ENCODE measurements at places on chromosomes 13 and 19. TPM values are rescaled to one million over a fixed set of nuclear protein-coding genes. Genes with fewer than 3 reads are reported as not detected.

Gene ZNF850
- 13.5 TPM for total RNA-seq

Gene FBN3
- total RNA-seq: 12.8 TPM

Gene ZNF90
- 27.3 TPM for total RNA-seq

Gene NKG7
- not detected for total RNA-seq

Gene GPR12
- 0.14 TPM for total RNA-seq

Gene ZNF837
- 5.0 TPM for total RNA-seq

Gene ZNF552
- 7.3 TPM for total RNA-seq

Gene HIPK4
- total RNA-seq: 0.30 TPM

GRCh38 chr19:35871611-35872010 lies 3.2 kb downstream of the APLP1 start:
- DNase-seq: no peak

DNA sequence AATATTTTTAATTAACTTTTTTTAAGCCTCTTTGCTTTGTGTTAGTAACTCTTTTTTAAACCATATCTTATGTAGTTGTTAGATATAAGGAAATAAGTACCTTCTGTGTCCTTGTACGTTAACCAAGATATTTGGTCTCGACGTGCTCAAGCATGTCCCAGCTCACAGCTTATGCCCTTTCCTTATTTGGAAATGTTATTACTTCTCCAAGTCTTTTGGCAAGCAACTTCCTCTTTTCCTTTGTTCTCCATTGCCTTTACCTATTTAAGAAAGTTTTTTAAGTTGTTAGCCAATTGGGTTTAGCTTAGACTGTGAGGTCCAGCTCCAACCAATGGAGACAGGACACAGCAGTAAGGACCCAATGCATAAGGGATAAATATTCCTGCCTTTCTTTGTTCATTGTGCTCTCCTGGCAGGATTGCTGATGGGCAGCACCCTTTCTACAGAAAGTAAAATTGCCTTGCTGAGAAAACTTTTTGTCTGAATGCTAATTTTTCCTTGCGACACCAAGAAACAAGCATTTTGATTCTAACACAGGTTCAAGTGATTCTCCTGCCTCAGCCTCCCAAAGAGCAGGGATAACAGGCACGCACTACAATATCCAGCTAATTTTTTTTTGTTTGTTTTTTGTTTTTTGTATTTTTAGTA lies 5.2 kb downstream of the DKKL1 start:
- no peak for DNase-seq

DNA sequence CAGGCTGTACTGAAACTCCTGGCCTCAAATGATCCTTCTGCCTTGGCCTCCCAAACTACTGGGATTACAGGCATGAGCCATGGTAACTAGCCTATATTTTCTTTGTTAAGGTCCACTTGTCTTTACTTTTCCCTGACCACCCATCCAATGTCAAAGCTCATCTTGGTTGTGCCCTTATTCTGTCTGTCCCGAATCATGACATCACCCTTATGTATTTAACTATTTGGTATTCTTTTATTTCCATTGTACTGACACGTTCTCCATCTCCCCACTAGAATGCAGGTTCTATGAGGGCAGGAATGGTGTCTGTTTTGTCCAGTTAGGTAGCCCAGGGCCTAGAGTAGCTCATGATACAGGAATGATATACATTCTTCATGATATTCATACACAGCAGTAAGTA lies 104.8 kb downstream of the ZNF536 start:
- DNase-seq: no peak

DNA sequence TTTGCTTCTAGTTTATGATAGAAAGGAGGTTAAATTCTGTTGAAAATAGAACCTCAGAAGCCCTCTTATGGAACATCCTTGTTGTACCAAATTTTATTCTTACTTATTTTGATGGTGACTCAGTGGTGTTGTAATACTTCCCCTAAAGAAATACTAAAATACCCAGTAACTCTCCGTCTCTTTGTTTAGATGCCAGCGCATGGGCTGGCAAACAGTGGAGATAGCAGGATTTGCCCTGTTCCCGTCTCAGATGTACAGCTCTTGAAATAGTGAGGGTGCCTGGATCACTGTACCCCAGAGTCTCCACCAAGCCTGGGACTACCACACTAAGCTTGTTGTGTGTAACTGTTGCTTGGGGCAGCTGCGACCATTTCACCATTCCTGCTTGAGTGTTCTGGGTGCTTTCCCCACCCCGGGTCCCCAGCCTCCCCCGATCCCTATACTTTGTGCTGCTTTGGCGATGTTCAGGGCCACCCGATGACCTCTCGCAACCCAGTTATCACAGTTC lies 67.0 kb upstream of the TEX29 start:
- no peak for DNase-seq

- no peak for DNase-seq
Measured at GRCh38 chr19:21758296-21758695, 9.1 kb downstream of the ZNF100 start.

DNA sequence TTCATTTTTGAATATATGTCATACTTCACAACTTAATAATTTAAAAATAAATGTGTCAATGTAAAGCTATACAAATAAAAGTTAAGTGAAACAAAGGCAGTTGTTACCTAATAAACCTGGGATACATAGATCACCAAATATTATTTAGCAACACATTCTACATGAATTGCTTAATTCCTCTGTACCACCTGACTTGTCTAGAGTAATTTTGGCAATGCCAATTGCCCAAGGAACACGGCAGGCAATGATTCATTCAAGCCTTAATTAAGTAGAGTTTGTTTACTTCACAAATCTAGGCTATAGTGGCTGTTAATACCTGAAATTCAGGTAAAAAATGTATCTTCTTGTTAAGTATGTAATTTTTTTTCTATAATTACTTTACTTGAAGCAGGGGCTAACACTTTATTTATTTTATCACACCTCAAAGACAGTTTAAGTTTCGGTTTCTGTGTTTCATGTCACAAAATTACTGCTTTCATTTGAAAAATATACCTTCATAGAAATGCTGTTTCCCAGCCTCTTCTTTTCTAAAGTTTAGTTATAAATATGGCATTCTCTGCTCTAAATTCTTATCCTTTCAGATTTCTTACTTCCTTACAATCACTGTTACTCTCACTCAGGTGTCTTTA lies 705.7 kb downstream of the SLITRK5 start:
- no peak for DNase-seq

- DNase-seq: no peak
Measured at GRCh38 chr19:7658219-7658686, 10.6 kb upstream of the RETN start.

DNA sequence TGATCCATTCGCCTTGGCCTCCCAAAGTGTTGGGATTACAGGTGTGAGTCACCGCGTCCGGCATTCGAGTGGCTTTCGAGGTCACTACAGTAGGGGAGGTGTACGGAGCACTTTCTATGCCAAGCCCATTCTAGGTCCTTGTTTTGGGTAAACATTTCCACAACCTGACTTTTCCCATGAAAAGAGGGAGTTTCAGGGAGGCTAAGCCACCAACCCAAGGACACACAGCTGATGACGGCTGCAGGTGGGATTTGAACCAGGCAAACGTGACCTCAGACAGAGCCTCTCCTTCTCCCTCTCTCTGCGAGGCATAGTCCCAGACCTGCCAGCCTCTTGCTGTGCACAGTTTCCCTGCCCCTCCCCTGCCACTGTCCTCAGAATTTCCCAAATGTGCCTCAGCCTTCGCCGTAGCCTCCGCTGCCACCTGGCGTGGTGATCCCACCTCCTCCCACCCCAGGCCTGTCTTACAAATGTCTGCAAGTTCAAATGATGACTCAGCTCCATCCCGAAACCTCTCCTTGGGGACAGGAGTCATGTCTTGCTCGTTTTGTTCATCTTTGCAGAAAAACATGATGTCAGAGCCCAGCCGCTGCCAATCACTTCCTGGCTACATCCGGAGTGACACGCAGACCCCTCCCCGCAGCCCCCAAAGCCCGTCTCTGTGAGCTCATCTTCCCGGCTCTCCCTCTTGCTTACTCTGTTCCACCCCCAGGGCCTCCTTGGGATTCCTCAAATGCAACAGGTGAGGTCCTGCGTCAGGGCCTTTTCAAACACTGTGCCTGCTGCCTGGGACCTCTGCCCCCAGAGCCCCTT lies 6.6 kb upstream of the GADD45B start:
- no peak for DNase-seq

DNA sequence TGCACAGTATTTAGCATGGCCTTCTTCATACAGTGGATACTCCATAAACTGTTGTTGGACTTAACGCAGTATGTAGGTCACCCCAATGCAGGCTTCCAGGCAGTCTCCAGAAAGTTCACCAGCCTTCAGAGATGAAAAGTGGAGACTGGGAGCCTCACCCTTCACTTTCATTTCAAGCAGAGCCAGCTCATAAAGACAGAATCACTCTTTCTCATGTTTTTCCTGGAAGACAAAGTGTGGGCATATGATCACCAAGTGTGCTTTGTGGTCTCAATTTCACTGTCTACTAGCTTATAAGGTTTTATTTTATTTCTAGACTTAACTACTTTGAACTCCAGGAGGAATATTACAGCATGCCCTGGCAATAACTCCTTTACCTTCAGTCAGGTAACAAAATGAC lies 26.3 kb upstream of the TNFSF11 start:
- no peak for DNase-seq

GRCh38 chr13:80906860-80907259 lies 565.9 kb upstream of the SPRY2 start:
- no peak for DNase-seq

DNA sequence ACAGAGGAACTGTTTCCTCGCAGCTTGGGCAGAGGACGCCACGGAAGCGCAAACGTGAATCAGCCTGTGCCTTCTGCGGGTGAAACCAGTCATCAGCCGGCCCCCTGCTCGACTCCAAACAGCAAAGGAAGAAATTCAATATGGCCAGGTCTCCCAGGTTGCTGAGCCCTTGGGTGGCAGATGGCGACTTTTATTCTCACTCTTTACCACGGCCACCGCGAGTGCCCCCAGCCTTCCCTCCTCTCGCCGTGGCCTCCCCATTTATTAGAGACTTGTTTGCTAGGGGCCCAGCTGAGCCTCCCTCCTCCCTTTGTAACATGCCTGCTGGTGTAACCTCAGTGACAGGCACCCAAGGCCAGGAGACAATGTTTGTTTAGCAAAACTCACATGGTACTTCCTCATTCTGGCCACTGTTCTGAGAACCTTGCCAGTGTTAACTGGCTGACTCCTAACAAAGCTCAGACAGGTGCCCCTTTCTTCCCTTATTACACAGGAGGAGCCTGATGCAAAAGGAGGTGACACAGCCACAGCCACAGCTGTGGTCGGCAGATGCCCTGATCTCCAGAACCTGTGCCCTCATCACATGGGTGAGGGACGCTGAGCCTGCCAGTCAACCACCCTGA lies 5.8 kb downstream of the RAB20 start:
- DNase-seq: no peak

DNA sequence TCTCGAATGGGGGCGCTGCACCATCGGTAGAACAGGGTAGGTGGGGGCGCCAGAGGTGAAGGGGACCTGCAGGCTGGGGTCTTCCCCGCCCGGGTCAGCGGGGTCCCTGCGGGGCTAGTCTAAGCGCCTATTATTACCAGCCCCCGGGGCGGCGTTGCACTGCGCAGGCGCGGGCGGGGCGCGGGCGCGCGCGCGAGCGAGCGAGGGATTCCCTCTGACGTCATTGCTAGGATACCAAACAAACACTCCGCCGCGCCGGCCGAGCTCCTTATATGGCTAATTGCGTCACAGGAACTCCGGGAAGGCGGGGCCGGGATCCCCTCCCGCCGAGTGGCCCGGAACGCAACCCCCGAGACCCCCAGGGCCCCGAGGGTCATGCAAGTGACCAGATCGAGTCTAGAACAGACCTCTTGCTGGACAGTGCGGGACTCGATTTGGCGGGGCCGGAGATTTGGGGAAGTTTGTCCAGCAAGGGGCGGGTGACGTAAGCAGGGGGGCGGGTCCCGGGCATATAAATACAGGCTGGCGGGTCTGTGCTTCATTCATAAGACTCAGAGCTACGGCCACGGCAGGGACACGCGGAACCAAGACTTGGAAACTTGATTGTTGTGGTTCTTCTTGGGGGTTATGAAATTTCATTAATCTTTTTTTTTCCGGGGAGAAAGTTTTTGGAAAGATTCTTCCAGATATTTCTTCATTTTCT lies at the start of gene FOSB:
FOSB (plus strand) TSS at position 541 of the 703 bp plus-strand sequence. CDS start 591 bp downstream, outside the sequence.
- peak; percentile 92 for DNase-seq

GRCh38 chr13:37001921-37002250 lies 1.3 kb downstream of the EXOSC8 start:
- no peak for DNase-seq

DNA sequence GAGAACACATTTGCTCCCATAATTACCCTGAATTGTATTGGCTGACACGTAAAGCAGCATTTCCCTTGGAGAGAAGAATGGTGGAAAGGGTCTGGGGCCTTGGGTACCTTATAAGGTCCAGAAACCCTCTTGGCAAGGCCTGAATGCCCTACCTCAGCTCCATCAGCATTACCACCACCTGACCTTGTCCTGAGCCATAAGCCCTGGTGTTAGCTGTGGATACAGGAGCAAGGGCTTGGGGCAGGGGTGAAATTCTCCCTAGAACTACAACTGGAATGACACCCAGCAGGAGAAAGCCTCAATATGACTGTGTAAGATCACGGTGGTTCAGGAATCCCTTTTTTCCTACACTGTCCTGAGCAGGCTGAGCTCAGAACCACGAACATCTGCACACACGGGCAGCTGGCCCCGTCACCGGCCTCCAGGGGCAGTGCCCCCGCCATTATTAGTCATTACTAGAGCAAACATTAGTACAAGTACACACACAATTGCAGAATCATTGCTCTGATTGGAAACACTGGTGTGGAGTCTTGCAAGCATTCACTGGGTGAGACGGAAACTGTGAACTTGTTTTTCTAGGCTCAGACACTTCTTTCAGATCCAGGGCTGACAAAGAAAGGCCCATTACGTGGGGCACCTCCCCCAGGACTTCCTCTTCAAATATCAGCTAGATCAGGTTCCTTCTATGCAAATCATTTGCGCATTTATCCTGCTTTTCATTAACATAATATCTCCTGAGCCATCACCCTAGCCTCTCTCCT lies 26.8 kb upstream of the MTIF3 start:
- no peak for DNase-seq

- no peak for DNase-seq
Measured at GRCh38 chr19:2611483-2612464, 90.7 kb downstream of the GNG7 start.

GRCh38 chr13:83794583-83794982 lies 87.7 kb downstream of the SLITRK1 start:
- DNase-seq: no peak

DNA sequence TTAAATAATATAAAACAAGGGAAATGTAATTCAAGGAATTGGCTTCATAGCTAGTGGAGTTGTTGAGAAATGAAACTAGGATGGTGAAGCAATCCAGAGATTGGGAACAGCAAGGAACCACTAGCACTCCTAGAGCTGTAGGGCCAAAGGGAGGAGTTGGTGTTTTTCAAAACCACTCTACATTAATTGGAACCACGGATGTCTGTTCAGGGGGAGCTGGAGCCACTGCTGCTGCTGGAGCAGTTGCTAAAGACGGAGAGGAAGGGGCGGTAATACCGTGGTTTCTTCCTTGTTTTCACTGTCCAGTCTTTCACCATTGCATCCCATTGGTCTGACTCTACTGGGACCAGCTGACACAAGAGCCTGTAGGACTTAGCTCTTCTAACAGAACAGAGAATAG lies 8.5 kb downstream of the DNAJC15 start:
- no peak for DNase-seq

GRCh38 chr13:109156181-109156935 lies 526.9 kb downstream of the MYO16 start:
- no peak for DNase-seq

- no peak for DNase-seq
Measured at GRCh38 chr13:37647031-37647650, 48.6 kb upstream of the POSTN start.

- DNase-seq: no peak
Measured at GRCh38 chr19:48962029-48962848, 2.9 kb upstream of the FTL start.

GRCh38 chr13:91572944-91573598 lies 174.7 kb downstream of the GPC5 start:
- DNase-seq: no peak

GRCh38 chr19:7558667-7559066 lies 23.1 kb downstream of the PNPLA6 start:
- DNase-seq: no peak
